Stimulated activated CD8-positive, alpha-beta memory T cell treated with anti-CD3 and anti-CD28 coated beads, Interleukin-4, amount 100 ng/mL, for 1 hour (primary cell): ENCODE measurements at places on chromosomes 11 and 22.

DNA sequence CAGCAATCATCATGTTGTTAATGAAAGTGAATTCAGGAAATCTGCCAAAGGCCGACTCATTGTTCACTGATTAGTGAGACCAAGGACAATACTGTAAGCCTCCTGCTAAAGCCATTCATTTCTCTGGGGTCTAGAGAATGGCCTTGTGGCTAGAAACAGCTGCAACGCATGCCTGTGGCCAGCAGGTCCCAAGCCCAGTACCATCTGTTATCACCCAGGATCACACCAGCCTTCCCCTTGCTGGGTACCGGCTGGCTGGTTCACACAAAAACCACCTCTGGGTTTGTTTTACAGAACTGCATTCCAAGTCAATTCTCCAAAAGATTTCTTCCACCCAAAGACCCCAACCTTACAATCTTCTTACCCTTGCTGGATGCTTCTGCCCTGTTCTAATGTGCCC, 1.1 kb downstream of the PLAAT5 start:
- no peak for DNase-seq

DNA sequence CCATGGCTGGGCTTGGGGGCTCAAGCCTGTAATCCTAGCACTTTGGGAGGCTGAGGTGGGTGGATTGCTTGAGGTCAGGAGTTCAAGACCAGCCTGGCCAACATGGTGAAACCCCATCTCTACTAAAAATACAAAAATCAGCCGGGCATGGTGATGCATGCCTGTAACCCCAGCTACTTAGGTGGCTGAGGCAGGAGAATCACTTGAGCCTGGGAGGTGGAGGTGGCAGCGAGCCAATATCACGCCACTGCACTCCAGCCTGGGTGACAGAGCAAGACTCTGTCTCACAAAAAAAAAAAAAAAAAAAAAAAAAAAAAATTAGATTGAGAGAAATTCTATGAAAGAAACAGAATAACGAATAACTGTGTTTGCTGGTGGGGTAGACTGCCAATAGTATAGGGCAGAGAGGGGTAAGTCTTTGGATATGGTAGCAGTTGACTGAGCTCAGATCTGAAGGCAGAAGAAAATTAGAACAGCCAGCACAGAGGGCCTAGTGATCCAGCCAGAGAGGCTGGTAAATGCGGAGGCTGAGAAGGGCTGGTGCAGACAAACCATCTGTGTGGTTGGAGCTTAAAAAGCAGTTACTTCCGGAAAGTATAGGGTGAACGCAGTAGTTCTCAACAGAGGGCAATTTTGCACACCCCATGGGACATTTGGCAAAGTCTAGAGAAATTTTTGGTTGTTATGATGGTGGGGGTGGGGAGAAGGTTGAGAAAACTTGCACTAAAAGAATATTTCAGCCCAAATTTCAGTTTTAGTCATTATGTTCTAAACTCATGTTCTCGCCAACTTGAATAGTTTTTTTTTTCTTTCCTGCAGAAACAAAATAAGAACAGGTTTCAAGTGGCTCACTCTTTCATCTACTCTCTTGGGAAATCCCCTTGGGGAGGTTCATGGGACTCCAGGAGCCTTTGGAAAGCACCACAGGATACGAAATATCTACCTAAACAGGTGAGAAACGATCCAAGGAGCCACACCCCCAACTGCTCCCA, 1.6 kb upstream of the HORMAD2 start:
- DNase-seq: no peak

GRCh38 chr11:83249972-83250593, 36.1 kb downstream of the CCDC90B start:
- DNase-seq: no peak

- no peak for DNase-seq
Observed at GRCh38 chr22:46350121-46350520, 14.6 kb downstream of the TRMU start.

- DNase-seq: no peak
Observed at GRCh38 chr11:5443835-5444393, 2.6 kb upstream of the OR51I1 start.

DNA sequence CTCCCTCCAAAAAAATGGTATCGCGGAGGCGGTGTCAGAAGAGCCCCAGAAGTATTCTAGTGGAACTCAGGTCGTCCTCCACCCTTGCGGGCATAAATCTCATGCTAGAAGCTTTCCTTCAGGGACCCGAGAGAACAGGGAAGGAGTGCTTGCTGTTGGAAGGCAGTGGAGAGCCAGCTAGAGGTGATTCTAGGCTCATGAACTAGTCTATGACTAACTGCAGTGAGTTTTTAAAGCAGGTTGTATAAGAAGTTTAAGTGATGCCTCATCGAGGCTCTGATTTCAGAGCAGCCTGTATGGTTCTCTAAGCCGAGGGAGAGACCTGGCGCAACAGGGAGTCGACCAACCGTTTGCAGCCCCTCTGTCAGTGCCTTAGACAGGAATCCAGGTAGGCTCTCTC, 85.7 kb downstream of the TBC1D22A start:
- DNase-seq: no peak

GRCh38 chr22:27344546-27344945, 457.0 kb downstream of the MN1 start:
- DNase-seq: no peak

DNA sequence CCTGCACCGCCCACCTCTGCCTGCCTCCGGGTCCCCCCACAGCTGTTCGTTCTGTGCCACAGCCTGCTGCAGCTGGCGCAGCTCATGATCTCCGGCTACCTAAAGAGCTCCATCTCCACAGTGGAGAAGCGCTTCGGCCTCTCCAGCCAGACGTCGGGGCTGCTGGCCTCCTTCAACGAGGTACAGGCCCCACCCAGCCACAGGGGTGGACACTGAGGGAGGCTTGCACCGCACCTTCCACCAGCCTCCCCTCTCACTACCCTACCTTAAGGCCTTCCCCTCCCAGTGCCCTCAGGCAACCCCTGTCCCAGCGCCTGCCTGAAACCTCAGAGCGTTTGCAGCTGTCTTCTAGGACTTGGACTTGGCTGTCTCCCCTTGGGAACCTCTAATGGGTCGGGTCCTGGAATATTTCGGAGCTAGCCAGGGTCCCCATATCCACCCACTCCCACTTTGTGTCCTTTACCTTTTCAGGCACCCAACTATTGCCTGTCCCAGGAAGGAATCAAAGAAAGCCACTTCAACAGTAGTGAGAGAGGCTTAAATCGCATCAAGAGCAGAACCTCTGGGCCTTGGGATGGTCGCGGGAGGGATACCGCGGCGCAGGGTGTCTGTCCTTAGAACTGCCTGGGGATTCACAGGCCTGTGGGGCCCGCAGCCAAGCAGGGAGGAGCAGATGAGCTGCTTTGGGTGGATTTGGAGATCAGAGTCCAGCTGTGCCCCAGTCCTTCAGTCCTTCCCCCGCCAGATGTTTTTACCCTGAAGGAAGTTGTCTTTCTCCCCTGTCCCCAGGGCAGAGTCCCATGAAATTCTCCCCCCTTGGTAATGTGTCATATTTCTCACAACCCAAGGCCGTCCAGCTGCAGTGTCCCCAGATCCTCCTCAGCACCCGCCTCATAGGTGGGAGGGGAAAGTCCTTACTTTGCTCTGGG, 13.3 kb downstream of the SLCO2B1 start:
- no peak for DNase-seq

DNA sequence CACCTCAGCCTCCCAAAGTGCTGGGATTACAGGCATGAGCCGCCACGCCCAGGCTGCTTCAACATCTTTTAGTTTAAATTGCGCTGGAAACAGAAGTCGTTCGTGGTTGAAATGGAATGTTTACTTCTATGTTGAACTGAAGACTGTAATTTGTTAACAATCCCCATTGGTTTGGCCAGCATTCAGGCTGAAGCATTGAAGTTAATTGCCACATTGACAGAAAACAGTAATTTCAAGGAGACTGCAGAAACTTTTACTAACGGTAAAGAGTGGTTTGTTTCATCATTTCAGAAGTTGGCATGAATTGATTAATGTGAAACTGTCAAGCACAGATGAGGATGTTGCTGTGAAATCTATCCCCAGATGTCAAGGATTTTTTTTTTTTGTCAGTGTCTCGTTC, 14.2 kb downstream of the AP5B1 start:
- DNase-seq: no peak

- no peak for DNase-seq
Observed at GRCh38 chr11:8070417-8071115, 10.4 kb upstream of the TUB start.
